ENCODE measurements at places on chromosomes 11 and 22.

DNA sequence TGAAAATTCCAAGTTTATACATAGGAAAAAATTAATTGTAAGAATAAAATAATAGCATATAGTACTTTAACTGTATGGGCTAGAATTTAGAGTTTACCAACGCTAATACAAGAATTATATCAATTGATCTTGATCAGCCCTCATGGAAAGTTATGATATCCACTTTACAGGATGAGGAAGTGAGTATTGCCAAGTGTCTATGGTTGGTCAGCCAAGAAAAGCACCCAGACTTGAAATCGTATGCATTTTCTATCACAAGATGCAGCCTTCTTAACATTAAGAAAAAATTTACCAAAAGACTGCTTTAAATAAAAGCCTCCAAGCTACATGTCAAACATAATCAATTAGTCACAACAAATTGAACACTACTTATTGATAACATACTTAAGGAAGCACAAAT is 53.0 kb downstream of the DDI1 start:
- DNase-seq = no peak

DNA sequence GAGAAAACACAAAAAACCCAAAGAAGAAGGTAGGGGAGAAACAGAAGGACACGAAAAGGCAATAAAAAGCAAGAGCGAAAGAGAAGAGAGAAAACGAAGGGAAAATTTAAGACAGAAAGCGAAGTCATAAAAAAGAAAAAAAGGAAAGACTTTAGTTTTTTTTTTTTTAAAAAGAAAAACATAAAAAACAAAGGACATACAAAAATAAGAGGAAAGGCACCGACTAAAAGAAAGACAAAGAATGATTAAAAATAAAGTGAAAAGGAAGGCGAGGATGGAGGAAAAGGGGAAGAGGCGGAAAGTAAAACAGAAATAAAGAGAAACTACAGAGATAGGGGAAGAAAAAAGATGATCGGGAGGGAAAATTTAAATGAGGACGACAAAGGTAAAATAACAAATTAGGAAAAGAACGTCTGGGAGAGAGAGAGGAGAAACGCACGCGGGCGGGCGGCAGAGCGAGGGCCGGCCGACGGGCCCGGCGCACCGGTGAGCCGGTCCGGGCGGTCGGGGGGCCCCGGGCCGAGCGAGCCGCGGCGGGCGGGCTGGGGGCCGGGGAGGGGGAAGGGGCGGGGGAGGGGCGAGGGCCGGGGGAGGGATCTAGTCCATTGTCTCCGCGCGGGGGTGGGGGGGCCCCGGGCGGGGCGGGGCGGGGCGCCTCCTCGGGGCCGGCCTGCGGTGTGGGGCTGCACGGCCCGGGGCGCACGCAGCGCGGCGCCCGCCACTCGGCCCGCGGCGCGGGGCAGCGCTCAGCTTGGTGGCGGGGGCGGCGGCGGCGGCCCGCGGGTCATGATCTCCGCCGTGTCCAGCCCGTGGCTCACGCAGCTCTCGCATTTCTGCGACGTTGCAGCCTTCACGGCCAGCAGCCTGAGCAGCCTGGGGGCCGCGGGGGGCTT is at the start of gene TBX1:
TBX1 (plus strand) TSS at position 721 of the 893 bp plus-strand sequence; CDS start at position 787, 66 bp downstream.
- DNase-seq = no peak

- peak; percentile 71 for DNase-seq
Observed at GRCh38 chr22:36471341-36471821, 10.1 kb downstream of the TXN2 start.

DNA sequence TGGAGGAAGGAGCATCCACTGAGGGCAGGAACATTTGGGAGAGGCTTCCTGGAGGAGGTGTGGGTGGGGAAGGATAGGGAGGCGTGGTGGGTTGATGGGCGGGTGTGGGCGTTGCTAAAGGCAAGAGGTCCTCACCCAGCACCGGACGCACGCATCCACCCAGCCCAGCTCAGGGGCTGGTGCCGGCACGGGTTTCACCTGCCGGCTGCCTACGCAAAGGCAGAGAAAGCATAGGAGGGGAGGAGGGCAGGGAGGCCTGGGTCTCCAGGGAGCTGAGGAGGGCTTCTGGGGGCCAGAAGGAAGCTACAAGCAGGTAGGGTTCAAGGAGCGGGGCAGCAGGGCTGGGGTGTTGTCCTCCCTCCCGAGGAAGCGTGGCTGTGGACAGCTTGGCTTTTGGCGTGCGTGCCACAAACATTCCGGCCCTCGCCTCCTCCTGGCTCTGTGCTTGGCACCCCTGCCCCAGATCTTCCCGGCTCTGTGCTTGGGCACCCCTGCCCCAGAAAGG is 7.8 kb downstream of the SSH3 start:
- no peak for DNase-seq

GRCh38 chr11:14969901-14970323 is 2.2 kb downstream of the CALCA start:
- DNase-seq = peak; percentile 14

- no peak for DNase-seq
Observed at GRCh38 chr11:134455516-134455915, 43.5 kb upstream of the B3GAT1 start.

GRCh38 chr22:33597274-33597985 is 322.8 kb downstream of the LARGE1 start:
- peak; percentile 29 for DNase-seq

- peak; percentile 95 for DNase-seq
Observed at GRCh38 chr22:37999640-38000272, 15.4 kb upstream of the SOX10 start.

GRCh38 chr22:33889748-33890147 is 30.5 kb downstream of the LARGE1 start:
- DNase-seq = no peak

GRCh38 chr11:60747359-60747873 is 9.3 kb upstream of the MS4A15 start:
- no peak for DNase-seq

DNA sequence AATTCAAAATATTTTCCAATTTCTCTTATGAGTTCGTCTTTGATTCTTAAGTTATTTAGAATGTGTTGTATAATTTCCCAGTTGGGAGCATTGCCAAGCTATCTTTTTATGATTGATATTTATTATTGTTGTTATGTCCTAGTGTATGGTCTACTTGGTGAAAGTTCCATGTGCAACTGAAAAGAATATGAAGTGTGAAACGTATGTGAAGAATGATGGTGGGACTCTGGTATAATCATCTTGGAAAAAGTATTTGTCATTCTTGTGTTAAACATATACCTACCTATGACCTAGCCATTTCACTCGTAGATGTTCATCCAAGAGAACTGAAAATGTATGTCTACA is 12.0 kb upstream of the GNB1L start:
- no peak for DNase-seq

GRCh38 chr11:6260207-6260726 is 629 bp downstream of the CCKBR start:
- no peak for DNase-seq

DNA sequence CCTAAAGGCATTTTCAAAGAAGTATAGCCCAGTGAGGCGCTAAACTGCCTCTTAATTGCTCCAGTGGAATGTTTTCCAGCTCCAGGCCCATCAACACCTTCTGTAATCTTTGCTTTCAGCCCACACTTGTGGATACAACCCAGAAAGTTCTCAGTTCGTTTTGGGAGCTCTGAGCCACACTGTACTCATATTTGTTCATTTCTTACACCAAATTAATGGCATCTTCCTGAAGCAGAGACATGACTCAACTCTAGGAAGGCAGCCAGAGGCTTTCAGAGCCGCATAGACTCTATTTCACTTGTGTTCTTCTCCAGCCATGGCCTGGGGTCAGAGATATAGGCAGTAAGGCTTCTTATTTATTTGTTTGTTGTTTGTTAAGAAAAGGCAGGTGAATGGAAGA is 175.5 kb upstream of the NCAM1 start:
- DNase-seq = peak; percentile 31

DNA sequence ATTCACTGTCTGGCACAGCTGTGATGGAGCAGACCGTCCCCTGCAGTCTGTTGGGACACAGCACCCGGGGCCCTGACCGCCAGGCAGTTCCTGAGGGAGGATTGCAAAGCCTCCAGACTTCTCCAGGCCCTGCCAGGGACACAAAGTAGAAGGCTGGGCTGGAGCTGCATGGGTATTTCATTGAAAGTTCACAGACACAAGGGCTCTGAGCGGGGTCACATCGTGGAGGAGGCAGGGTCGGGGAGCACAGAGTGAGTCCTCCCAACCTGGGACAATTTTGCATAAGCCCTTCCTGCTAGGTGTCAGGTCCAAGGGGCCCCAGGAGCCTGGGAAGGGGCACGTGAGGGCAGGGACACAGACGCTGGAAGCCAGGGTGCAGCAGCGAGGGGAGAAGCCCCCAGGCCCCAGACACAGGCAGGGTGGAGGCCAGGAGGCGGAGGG is 15.7 kb downstream of the IFITM10 start:
- no peak for DNase-seq

- no peak for DNase-seq
Observed at GRCh38 chr11:111360150-111361043, 18.7 kb downstream of the POU2AF1 start.

GRCh38 chr11:77472991-77473800 is 698 bp downstream of the PAK1 start:
- no peak for DNase-seq

GRCh38 chr22:46737976-46738646 is at the start of gene CERK:
TSS of gene CERK (minus strand) at chr22:46738252. CDS start at chr22:46738148, 104 bp downstream.
- DNase-seq = no peak

DNA sequence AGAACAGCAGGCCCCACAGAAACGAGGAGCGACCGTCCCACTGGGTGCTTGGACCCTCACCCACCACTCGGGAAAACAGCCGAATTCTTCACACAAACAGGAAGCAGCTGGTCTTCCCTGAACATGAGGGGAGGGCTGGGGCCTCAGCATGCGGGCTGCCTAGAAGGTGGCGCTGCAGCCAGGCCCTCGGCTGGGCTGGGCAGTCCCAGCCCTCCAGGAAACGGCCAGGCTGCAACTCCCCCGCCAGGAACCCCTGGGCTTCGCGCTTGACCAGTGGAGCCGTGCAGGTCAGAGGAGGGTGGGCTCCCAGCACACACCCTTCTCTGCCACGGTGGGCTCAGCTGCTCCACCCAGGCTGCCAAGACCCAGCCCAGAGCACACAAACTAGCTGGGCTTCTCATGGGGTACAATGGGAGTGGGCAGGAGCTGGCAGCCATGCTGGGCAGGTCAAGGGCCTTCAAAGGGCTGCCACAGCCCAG is 29.6 kb downstream of the IGF2 start:
- no peak for DNase-seq

- peak; percentile 28 for DNase-seq
Observed at GRCh38 chr11:89489930-89490329, 1.2 kb downstream of the NOX4 start.

GRCh38 chr11:114034956-114035355 is 24.6 kb upstream of the ZBTB16 start:
- no peak for DNase-seq

DNA sequence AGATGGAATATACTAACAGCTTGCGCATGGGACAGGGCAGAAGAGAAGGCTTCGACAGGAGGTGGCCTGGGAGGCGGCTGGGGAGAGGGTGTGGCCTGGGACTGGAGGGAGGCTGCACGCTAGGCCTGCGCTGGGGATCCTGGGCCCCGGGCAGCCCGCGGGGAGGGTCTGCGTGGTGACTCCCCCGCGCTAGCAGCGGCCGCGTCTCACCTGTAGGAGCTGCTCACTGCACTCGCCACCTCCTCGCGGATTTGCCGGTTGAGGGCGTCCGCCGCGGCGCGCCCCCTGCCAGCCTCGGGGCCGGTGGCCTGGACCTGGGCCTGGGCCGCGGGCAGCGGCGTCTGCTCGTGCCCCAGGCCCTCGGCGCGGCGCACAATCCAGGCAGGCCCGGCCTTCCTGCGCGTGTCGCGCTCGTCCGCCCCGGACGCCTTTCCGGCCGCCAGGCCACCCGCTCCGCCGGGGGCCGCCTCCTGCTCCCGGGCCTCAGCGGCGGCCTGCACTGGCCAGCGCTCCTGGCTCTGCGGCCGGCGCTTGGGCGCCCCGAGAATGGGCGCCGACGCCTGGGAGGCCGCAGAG is 1.5 kb downstream of the MAP6 start:
- DNase-seq = no peak

GRCh38 chr11:118078911-118079411 is 2.1 kb downstream of the TMPRSS4 start:
- DNase-seq = no peak

DNA sequence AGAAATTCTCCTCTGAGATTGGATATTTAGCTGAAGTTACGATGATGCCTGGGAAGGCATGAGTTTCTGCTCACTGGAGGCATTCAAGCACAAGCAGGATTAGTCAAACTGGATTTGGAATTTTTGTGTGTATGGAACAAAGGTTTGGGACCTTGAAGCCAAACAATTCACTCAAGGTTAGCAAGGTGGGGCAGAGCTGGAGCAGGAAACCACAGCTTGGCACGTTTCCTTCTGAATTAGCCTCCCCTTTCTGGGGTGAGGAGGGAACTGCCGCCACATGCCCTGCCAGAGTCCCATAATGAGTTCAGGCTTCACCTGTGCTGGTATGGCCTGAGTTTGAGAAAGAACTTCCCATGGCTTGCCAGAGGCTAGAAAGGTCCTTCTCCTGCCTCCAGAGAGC is 50.9 kb upstream of the RRAS2 start:
- peak; percentile 50 for DNase-seq

GRCh38 chr11:87659807-87660206 is 515.4 kb downstream of the RAB38 start:
- no peak for DNase-seq

DNA sequence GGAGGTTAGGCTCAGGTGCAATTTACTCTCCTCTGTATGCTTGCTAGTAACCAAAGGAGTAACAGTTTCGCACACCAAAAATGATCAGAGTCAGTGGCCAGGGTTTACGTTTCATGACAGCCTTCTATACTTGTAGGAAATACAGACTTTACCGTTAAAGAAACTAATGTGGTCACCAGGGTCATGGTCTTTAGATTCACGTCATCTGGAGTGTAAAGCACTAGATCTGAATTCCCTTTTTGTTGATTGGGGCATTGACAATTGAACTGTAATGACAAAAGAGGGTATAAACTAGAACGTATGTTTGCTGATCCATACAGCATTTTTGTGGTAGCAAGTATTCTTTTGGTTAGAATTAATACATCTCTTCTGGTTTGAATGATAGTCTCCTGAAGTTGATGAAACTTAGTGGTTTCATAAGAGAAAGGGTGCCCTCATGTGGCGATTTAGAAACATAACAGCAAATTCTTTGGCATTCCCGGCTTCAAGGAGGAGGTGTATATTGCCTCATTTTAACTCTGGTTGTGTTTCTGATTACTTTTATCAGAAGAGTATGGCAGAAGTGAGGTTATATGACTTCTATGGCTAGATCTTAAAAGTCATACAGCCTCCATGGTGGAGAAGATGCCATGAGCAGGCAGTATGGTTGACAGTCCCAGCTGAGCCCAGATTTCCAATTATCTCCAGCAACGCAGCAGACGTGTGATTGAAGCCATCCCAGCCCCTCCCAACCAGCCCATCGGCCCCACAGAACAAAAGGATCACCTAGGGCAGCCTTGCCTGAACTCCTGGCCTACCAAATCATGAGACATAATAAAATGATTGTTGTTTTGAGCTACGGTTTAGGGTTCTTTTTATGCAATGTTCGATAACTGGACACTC is 35.1 kb downstream of the MMP7 start:
- peak; percentile 76 for DNase-seq

Data from bronchial epithelial cell (primary cell).